ENCODE measurements at places on chromosomes 5 and 9.
A peak's percentile ranks its signal among the peaks of the same experiment; 100 is the strongest.

GRCh38 chr5:59040024-59040803 lies 457.3 kb downstream of the RAB3C start:
- DNase-seq = no peak

GRCh38 chr5:159195775-159196174 lies 13.6 kb downstream of the RNF145 start:
- no peak for DNase-seq

DNA sequence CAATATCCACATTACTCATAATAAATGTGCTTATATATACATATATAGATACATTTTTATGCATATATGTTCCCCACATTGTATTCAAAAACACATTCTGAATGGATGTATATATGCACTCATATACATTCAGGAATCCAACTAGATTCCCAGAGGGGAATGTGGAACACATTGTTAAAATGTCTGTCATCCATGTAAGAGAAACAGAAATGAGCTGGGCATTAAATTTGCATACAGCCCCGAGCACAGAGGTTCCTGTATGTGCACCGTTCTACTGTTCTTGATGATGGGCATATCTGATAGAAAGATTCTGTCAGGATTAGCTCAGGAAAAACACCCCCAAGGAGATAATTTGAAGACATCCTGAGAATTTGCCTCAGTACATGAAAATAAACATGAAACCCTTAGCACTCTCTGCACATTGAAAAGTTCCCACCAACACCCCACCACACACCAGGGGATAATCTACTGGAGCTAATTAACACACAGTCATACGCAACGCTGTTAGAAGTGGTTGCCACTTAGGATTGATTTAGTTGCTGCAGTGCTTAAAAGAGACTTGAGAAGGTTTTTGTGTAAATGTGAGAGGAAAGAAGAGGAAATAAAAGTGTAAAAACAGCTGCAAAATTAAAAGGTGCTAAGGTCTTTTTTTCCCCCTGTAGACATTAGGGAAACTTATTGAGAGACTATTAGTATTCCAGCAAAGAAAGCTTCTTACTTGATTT lies 223.3 kb downstream of the SLF1 start:
- no peak for DNase-seq

- DNase-seq = peak; percentile 18
Measured at GRCh38 chr9:124770359-124771020, 621 bp downstream of the NR6A1 start.

- no peak for DNase-seq
Measured at GRCh38 chr5:135102716-135103574, 68.9 kb upstream of the PITX1 start.

GRCh38 chr9:12811935-12812334 lies 37.1 kb downstream of the LURAP1L start:
- no peak for DNase-seq

- no peak for DNase-seq
Measured at GRCh38 chr5:133382661-133383579, 229.4 kb downstream of the FSTL4 start.
